Esophagus squamous epithelium (tissue), 5 donors: ENCODE measurements at places on chromosomes 11 and 22.

GRCh38 chr11:134374171-134374570, 37.9 kb downstream of the B3GAT1 start:
- H3K4me1 ChIP-seq = no peaks in the 10 kb centered on the region
- no peak for DNase-seq
- peaks cover 3% of the 10 kb centered on the region for H3K36me3 ChIP-seq
- H3K4me3 ChIP-seq = no peak overlapping the region
- no peaks in the 10 kb centered on the region for H3K27me3 ChIP-seq

DNA sequence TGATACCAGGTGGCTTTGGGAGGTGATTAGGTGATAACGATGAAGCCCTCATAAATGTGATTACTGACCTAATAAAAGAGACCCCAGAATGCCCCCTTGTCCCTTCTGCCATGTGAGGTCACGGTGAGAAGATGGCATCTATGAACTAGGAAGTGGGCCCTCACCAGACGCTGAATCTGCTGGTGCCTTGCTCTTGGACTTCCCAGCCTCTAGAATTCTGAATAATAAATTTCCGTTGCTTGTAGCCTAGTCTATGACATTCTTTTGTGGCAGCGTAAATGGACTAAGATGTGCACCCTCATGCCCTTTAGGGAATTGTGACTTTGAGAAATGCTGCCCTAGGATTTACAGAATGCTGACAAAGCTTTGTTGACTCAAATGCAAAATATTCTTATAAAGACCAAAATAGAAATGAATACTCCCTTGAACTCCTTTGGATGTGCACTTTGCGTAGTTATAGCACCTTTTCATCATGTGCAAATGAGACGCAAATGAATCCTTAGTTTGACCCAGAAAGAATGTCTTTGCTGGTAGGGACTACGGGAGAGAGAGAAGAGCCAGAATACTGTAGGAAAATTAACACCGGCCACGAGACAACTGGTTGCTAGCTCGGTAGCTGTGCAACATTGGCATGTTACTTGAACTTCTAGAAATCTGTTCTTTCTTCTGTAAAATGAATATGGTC, 24.8 kb upstream of the EHF start:
- DNase-seq = no peak
- no peaks in the 10 kb centered on the region for H3K36me3 ChIP-seq
- no peaks in the 10 kb centered on the region for H3K27me3 ChIP-seq
- peaks cover 49% of the 10 kb centered on the region for H3K4me1 ChIP-seq
- H3K27ac ChIP-seq = no peak overlapping the region

DNA sequence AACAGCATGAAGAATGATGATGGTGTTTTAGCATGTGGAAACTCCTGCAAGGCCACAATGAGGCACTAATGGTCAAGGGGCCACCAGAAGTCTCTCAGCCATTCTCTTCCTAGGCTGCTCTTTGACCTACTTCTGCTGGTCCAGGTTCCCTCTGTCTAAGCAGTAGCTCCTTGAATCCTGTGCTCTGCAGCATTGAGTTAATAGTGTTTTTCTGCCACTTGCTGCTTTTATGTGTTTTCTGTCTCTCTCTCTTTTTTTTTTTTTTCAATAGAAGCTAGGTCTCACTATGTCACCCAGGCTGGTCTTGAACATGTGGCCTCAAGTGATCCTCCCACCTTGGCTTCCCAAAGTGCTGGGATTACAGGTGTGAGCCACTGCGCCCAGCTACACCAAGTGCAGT, 20.1 kb upstream of the AIFM3 start:
- peaks cover 8% of the 10 kb centered on the region for H3K36me3 ChIP-seq
- H3K4me3 ChIP-seq = no peak overlapping the region
- H3K4me1 ChIP-seq = no peaks in the 10 kb centered on the region
- no peak overlapping the region for H3K27ac ChIP-seq
- no peak for DNase-seq
- no peaks in the 10 kb centered on the region for H3K27me3 ChIP-seq

- no peak for DNase-seq
- no peaks in the 10 kb centered on the region for H3K27me3 ChIP-seq
- peaks cover 36% of the 10 kb centered on the region for H3K4me1 ChIP-seq
These were observed 12.7 kb upstream of the B4GALNT4 start for GRCh38 chr11:356610-357009.

DNA sequence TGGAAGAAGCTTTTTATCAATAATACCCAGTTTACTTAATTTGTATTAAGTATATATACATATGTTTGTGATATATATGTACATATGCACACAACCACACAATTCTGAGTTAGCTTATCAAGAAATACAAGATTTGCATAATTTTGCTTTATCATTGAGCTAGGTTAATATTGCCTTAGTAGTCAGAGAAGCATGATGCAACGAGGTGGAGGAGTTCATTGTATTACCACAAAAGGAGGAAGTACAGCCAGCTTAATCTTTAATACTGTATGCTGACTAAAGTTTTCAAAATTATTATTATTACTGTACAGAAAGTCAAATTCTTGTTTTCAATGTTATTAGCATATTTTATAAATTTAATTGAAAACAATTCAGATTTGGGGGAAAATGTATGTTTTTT, 278.4 kb upstream of the PDGFD start:
- H3K36me3 ChIP-seq = no peaks in the 10 kb centered on the region
- H3K27me3 ChIP-seq = no peaks in the 10 kb centered on the region
- no peak overlapping the region for H3K4me3 ChIP-seq
- peak overlapping the region; percentile 70 for H3K27ac ChIP-seq
- DNase-seq = no peak

- H3K27ac ChIP-seq = no peak overlapping the region
- no peaks in the 10 kb centered on the region for H3K36me3 ChIP-seq
- no peak for DNase-seq
These were observed 795.5 kb downstream of the METTL15 start for GRCh38 chr11:28903716-28904115.

DNA sequence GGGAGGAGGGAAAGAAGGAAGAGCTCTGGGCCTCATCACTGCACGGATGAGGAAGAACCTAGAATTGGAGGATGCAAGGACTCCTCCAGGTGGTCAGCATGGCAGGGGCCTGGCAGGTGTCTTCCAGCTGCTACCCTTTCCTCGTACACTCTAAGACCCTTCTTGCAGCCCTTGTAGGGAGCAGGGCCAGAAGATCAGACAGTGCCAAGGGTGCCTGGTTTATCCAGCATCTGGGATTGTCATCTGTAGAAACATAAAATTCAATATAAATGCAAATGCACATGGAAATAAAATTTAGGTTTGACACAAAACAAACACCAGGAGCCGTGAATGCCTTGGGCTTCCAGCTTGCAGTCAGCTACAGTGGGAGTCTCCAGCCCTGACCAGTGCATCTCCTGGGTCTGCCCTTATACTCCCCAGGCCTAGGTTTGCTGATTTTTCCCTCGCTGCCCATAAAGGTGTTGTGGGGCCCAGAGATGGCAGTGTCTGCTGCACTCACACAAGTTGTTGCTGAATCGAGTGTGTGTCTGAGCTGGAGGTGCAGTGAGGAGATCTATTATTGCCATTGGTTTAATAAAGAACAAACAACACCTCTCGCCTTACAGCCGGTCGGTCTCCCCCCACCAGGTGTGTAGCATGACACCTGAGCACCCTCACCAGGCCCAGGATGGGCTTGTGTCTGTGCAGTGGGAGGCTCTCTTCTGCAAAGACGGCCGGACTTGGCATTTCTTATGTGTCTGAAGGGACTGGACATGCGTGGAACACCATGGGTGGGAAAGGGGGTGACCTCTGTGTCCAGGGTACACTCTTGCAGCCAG, 87.1 kb downstream of the BCR start:
- H3K27me3 ChIP-seq = no peaks in the 10 kb centered on the region
- no peak overlapping the region for H3K4me3 ChIP-seq
- H3K4me1 ChIP-seq = no peaks in the 10 kb centered on the region
- H3K27ac ChIP-seq = no peak overlapping the region
- H3K36me3 ChIP-seq = peaks cover 9% of the 10 kb centered on the region

DNA sequence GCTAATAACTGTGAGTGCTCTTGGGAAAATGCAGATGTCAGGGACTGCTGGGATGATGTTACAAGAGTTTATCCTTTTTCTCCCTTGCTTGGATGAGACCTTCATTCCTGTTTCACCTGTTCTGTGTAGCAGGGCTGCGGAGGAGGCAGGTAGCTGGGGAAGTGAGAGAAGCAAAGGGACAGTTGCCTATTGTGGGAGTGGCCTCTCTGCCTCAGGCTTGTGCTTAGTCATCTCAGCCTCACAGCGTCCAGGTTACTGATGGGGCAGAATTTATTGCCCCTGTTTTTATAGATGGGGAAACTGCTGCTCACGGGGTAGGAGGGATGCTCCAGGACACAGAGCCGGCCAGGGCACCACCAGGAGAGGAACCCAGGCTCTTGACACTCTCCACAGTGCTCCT, 1.7 kb downstream of the STX3 start:
- H3K27ac ChIP-seq = peak overlapping the region; percentile 98

- H3K36me3 ChIP-seq = no peaks in the 10 kb centered on the region
- no peak overlapping the region for H3K4me3 ChIP-seq
- no peak for DNase-seq
- H3K4me1 ChIP-seq = no peaks in the 10 kb centered on the region
These were observed 186.5 kb downstream of the SHANK2 start for GRCh38 chr11:71065841-71066240.

GRCh38 chr11:130070109-130070845, 583 bp downstream of the APLP2 start:
- peaks cover 17% of the 10 kb centered on the region for H3K4me1 ChIP-seq
- no peak for DNase-seq
- H3K4me3 ChIP-seq = peak overlapping the region; percentile 93

GRCh38 chr11:3200388-3201111, 18.1 kb downstream of the MRGPRG start:
- peaks cover 7% of the 10 kb centered on the region for H3K27me3 ChIP-seq
- H3K4me1 ChIP-seq = peaks cover 8% of the 10 kb centered on the region
- DNase-seq = no peak

DNA sequence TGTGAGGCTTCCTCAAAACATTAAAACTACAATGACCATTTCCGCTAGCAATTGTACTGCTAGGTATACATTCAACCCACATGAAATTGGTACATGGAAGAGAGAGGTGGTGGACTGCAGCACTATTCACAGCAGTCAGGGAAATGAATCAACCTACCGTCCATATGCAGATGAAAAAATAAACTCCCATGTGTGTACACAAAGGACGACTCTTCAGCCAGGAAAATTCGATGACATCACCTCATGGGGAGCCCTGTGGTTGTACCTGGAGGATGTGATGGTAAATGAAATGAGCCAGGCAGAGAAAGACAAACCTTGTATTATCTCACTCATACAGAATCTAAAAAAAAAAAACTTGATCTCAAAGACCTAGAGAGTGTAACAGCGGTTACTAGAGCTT, 23.3 kb downstream of the RFPL3 start:
- no peaks in the 10 kb centered on the region for H3K27me3 ChIP-seq
- no peak overlapping the region for H3K4me3 ChIP-seq
- no peak for DNase-seq

DNA sequence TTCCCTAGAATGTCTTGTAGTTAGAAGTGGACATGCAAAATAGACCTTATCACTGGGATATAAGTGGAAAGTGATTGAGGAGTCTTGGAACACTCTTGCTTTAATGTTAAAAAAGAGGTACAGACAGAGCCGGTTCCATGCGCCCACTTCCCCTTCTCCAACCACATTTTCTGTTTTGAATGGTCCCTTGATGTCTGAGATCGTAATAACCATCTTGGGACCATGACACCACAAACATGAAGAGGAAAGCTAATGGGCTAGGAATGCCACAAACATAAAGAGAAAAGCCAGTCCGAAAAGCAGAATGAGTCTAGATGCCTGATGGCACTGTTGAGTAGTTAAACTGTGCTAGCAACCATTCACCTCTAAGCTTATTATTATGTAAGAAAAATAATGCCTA, 54.8 kb upstream of the SPON1 start:
- H3K4me3 ChIP-seq = no peak overlapping the region
- no peaks in the 10 kb centered on the region for H3K27me3 ChIP-seq
- no peaks in the 10 kb centered on the region for H3K36me3 ChIP-seq
- H3K27ac ChIP-seq = no peak overlapping the region
- DNase-seq = no peak
- no peaks in the 10 kb centered on the region for H3K4me1 ChIP-seq

GRCh38 chr22:36386900-36387708, 663 bp downstream of the MYH9 start:
- H3K36me3 ChIP-seq = peaks cover 20% of the 10 kb centered on the region
- H3K4me1 ChIP-seq = peaks cover 38% of the 10 kb centered on the region
- no peak for DNase-seq
- peak overlapping the region; percentile 98 for H3K27ac ChIP-seq
- no peaks in the 10 kb centered on the region for H3K27me3 ChIP-seq

- no peak for DNase-seq
- no peaks in the 10 kb centered on the region for H3K36me3 ChIP-seq
- H3K27me3 ChIP-seq = no peaks in the 10 kb centered on the region
- no peak overlapping the region for H3K4me3 ChIP-seq
- no peaks in the 10 kb centered on the region for H3K4me1 ChIP-seq
These were observed 1197.3 kb downstream of the BRD1 start for GRCh38 chr22:48630433-48630754.

- no peak overlapping the region for H3K4me3 ChIP-seq
- H3K36me3 ChIP-seq = no peaks in the 10 kb centered on the region
- no peaks in the 10 kb centered on the region for H3K27me3 ChIP-seq
- DNase-seq = no peak
- no peak overlapping the region for H3K27ac ChIP-seq
These were observed 75.2 kb downstream of the RTL6 start for GRCh38 chr22:44422746-44423380.

GRCh38 chr11:132838627-132839026, 693.7 kb downstream of the OPCML start:
- H3K27me3 ChIP-seq = no peaks in the 10 kb centered on the region
- H3K27ac ChIP-seq = no peak overlapping the region
- no peaks in the 10 kb centered on the region for H3K4me1 ChIP-seq
- H3K36me3 ChIP-seq = no peaks in the 10 kb centered on the region
- no peak for DNase-seq

- no peak overlapping the region for H3K27ac ChIP-seq
- H3K36me3 ChIP-seq = peaks cover 51% of the 10 kb centered on the region
- H3K4me1 ChIP-seq = peaks cover 10% of the 10 kb centered on the region
- H3K27me3 ChIP-seq = no peaks in the 10 kb centered on the region
These were observed 21.7 kb upstream of the ARFGAP3 start for GRCh38 chr22:42878561-42879305.

- no peak overlapping the region for H3K27ac ChIP-seq
- no peaks in the 10 kb centered on the region for H3K36me3 ChIP-seq
- H3K27me3 ChIP-seq = no peaks in the 10 kb centered on the region
- H3K4me1 ChIP-seq = no peaks in the 10 kb centered on the region
- H3K4me3 ChIP-seq = no peak overlapping the region
- no peak for DNase-seq
These were observed 59.0 kb upstream of the TBCEL start for GRCh38 chr11:120964857-120965256.

DNA sequence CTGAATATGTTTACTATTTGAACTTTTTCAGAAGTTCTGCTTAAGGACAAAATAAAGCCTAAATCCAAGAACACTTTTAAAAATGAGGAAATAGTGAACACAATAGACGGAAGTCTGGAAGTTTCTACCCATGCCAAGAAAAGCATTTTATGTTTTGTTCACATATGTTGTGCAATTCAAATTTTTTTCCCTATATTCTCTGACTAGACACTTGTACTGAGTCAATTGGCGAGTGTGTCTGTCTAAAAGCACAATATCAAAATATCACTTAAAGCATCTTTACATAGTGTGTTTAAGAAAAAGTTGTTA, 29.2 kb downstream of the INCENP start:
- no peak for DNase-seq
- H3K27me3 ChIP-seq = no peaks in the 10 kb centered on the region
- no peaks in the 10 kb centered on the region for H3K4me1 ChIP-seq
- peaks cover 7% of the 10 kb centered on the region for H3K36me3 ChIP-seq
- H3K27ac ChIP-seq = no peak overlapping the region
- no peak overlapping the region for H3K4me3 ChIP-seq
